ENCODE measurements at places on chromosomes 12 and 14.

- H3K27me3 ChIP-seq = no peaks in the 10 kb centered on the region
- H3K4me1 ChIP-seq = peaks cover 5% of the 10 kb centered on the region
- no peaks in the 10 kb centered on the region for H3K36me3 ChIP-seq
- H3K27ac ChIP-seq = no peak overlapping the region
- no peak for DNase-seq
- no peak overlapping the region for H3K4me3 ChIP-seq
Measured at GRCh38 chr12:9667403-9668160, 1.9 kb upstream of the CLEC2D start.

- no peaks in the 10 kb centered on the region for H3K4me1 ChIP-seq
- no peak overlapping the region for H3K27ac ChIP-seq
- DNase-seq = no peak
- H3K27me3 ChIP-seq = no peaks in the 10 kb centered on the region
- H3K36me3 ChIP-seq = no peaks in the 10 kb centered on the region
Measured at GRCh38 chr14:30982533-30982932, 42.9 kb upstream of the AP4S1 start.

DNA sequence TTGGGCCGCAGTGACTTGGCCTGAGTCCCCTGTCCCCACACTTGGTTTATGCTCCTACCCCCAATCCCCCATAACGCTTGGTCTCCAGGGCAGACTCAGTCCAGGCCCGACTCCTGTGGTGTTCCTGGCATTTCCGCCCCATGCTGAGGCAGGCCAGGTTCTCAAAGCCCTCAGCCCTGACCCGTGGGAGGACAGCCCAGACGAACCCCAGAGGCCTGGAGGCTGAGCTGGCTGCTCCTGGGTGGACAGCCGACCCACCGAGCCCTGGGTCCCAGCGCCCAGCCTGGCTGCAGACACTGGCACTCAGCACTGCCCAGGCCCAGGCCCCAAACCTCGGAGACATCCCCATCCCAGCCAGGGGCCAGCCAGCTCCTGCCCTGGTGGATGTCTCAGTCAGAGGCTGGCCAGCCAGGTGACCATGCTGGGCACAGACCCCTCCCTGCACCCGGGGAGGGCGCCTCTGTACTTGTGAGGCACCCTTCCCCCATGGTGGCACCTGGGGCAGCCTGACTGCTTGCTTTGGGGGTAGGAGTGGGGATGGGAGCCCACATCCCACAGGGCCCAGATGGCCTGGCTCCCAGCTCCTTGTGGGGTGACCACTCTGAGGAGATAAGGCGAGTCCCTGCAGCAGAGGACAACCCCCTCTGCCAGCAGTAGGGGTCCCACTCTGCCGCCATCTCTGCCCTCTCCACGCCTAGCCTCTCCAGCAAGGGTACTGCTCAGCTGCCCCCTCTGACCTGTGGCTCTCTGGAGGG, 1.4 kb downstream of the PLD4 start:
- H3K4me1 ChIP-seq = no peaks in the 10 kb centered on the region
- H3K4me3 ChIP-seq = no peak overlapping the region
- no peak overlapping the region for H3K27ac ChIP-seq
- no peak for DNase-seq
- no peaks in the 10 kb centered on the region for H3K36me3 ChIP-seq

DNA sequence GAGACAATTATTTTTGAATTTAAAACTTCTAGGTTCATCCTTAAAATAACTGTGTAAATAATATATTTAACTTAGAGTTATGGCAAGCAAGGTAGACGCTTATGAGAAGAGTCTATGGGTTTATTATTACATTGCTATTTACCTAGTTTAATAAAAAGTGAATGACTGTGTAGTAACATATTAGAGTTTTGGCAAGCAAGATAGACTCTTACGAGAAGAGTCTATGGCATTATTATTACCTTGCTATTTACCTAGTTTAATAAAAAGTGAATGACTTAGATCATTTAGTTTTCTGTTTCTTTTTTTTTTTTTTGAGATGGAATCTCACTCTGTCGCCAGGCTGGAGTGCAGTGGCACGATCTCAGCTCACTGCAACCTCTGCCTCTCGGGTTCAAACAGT, 3.8 kb downstream of the RNF34 start:
- no peak overlapping the region for H3K4me3 ChIP-seq
- H3K4me1 ChIP-seq = no peaks in the 10 kb centered on the region

- no peaks in the 10 kb centered on the region for H3K36me3 ChIP-seq
- H3K27ac ChIP-seq = no peak overlapping the region
- H3K4me1 ChIP-seq = no peaks in the 10 kb centered on the region
Measured at GRCh38 chr14:53912021-53912420, 44.6 kb downstream of the BMP4 start.

GRCh38 chr12:104577581-104577981, 120.8 kb downstream of the CHST11 start:
- no peaks in the 10 kb centered on the region for H3K36me3 ChIP-seq
- no peak overlapping the region for H3K4me3 ChIP-seq
- H3K27me3 ChIP-seq = no peaks in the 10 kb centered on the region

DNA sequence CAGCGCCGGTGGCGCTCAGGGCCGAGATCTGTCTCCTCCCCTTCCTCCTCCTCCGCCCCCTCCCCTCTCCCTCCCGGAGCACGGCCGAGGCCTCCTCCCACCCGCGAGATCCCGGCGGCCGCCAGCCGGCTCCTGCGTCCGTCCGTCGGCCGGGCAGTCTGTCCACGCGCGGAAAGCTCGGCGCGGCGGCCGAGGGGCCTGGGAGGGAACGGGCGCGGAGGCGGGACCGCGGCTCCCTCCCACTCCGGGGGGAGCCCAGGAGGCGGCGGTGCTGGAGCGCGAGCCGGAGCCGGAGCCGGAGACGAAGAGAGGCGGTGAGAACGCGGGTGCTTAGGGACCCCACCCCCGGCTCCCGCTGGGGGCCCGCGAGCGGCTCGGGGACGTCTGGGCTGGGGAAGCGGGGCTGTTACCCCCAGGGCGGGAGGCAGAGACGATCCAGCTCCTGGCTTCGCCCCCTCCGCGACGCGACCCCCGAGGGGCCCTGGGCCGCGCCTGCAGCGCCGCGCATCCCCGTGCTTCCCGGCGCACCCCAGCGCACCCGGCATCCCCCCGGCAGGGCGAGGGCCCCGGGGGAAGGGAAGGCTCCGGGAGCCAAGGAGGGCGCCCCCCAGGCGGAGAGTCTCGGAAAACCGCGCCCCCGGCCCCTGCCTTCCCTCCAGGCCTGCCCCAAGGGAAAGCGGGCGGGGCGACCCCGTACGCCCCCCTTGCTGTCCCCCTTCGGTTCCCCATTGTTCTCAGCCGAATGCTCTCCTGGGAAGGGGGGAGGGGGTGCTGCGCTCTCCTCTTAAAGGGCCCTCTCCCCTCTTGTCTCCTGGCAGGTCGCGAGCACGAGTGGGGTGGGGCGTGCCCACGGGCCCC, at the start of gene DTX1:
TSS of gene DTX1 (plus strand) at position 100 of the 858 bp plus-strand sequence. CDS start 1,463 bp downstream, outside the sequence.
- H3K27me3 ChIP-seq = peaks cover 45% of the 10 kb centered on the region
- peak within 1 kb of the TSS; percentile 63 for H3K4me3 ChIP-seq
- H3K36me3 ChIP-seq = no peaks in the 10 kb centered on the region
- peaks cover 16% of the 10 kb centered on the region for H3K4me1 ChIP-seq
- H3K27ac ChIP-seq = peak within 1 kb of the TSS; percentile 68

GRCh38 chr12:116201908-116202307, 75.6 kb downstream of the MED13L start:
- H3K27ac ChIP-seq = no peak overlapping the region
- no peak overlapping the region for H3K4me3 ChIP-seq
- H3K36me3 ChIP-seq = no peaks in the 10 kb centered on the region
- no peaks in the 10 kb centered on the region for H3K27me3 ChIP-seq

DNA sequence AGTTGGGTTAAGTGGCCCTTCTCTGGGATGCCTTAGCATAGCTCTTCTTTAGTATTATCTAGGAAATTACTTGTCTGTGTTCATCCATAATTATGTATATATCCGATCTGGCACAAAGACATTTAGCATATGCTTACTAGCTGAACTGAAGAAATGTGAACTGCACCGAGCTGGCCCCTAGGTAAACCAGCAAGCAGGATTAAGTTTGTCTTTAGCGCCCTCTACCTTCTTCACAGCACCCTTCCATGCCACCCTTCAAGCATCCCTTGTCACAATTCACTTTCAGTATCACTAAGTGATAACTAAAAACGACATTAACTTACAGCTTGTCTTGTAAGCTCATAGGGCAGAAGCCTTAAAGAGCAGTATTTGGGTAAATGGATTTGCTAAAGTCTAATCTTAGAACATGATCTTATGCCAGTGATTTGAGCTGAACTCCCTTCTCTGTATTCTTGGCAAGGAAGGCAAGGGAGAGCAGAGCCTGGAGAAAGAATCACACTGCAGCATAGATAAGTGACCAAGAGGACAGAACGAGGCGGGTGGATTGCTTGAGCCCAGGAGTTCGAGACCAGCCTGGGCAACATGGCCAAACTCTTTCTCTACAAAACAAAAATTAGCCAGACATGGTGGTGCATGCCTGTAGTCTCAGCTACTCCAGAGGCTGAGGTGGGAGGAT, 2.6 kb upstream of the HAL start:
- H3K36me3 ChIP-seq = peaks cover 41% of the 10 kb centered on the region
- H3K4me1 ChIP-seq = no peaks in the 10 kb centered on the region
- no peaks in the 10 kb centered on the region for H3K27me3 ChIP-seq
- no peak for DNase-seq
- no peak overlapping the region for H3K4me3 ChIP-seq

GRCh38 chr12:56126732-56127239, 1.3 kb upstream of the ESYT1 start:
- peak overlapping the region; percentile 81 for H3K27ac ChIP-seq
- no peak overlapping the region for H3K4me3 ChIP-seq
- peaks cover 1% of the 10 kb centered on the region for H3K36me3 ChIP-seq
- no peaks in the 10 kb centered on the region for H3K27me3 ChIP-seq

GRCh38 chr14:95651028-95651427, 35.2 kb upstream of the TCL1B start:
- no peak overlapping the region for H3K4me3 ChIP-seq
- H3K36me3 ChIP-seq = no peaks in the 10 kb centered on the region
- no peak for DNase-seq
- no peak overlapping the region for H3K27ac ChIP-seq
- no peaks in the 10 kb centered on the region for H3K4me1 ChIP-seq
- H3K27me3 ChIP-seq = no peaks in the 10 kb centered on the region

- peaks cover 77% of the 10 kb centered on the region for H3K4me1 ChIP-seq
- no peak overlapping the region for H3K4me3 ChIP-seq
- no peaks in the 10 kb centered on the region for H3K27me3 ChIP-seq
- no peaks in the 10 kb centered on the region for H3K36me3 ChIP-seq
Measured at GRCh38 chr14:68246074-68246785, 426.7 kb downstream of the RAD51B start.

- H3K4me1 ChIP-seq = no peaks in the 10 kb centered on the region
- no peaks in the 10 kb centered on the region for H3K27me3 ChIP-seq
- no peak within 1 kb of the TSS for H3K27ac ChIP-seq
- peak; percentile 89 for DNase-seq
- no peaks in the 10 kb centered on the region for H3K36me3 ChIP-seq
- peak within 1 kb of the TSS; percentile 44 for H3K4me3 ChIP-seq
Measured at GRCh38 chr12:75334384-75335030, at the start of gene GLIPR1L1. Gene GLIPR1L1, plus strand, starts transcription at chr12:75334670. Its CDS starts 59 bp downstream, at chr12:75334729.

- no peak overlapping the region for H3K27ac ChIP-seq
- no peaks in the 10 kb centered on the region for H3K4me1 ChIP-seq
- no peaks in the 10 kb centered on the region for H3K36me3 ChIP-seq
Measured at GRCh38 chr12:7832059-7832696, 40.5 kb downstream of the SLC2A14 start.

GRCh38 chr14:81801921-81802320, 268.3 kb upstream of the SEL1L start:
- H3K27ac ChIP-seq = no peak overlapping the region
- H3K4me3 ChIP-seq = no peak overlapping the region
- no peaks in the 10 kb centered on the region for H3K36me3 ChIP-seq
- peak; percentile 6 for DNase-seq
- no peaks in the 10 kb centered on the region for H3K27me3 ChIP-seq

GRCh38 chr14:54177641-54178621, 218.9 kb upstream of the CDKN3 start:
- H3K4me1 ChIP-seq = peaks cover 21% of the 10 kb centered on the region
- H3K27me3 ChIP-seq = no peaks in the 10 kb centered on the region
- H3K4me3 ChIP-seq = no peak overlapping the region
- H3K36me3 ChIP-seq = no peaks in the 10 kb centered on the region
- no peak for DNase-seq

- no peaks in the 10 kb centered on the region for H3K36me3 ChIP-seq
- H3K4me3 ChIP-seq = no peak overlapping the region
- H3K27ac ChIP-seq = no peak overlapping the region
- no peaks in the 10 kb centered on the region for H3K27me3 ChIP-seq
- no peak for DNase-seq
Measured at GRCh38 chr14:89015016-89015415, 190.6 kb downstream of the TTC8 start.

GRCh38 chr14:29755311-29756018, 172.2 kb downstream of the PRKD1 start:
- DNase-seq = no peak
- H3K27me3 ChIP-seq = no peaks in the 10 kb centered on the region
- peaks cover 7% of the 10 kb centered on the region for H3K4me1 ChIP-seq
- no peaks in the 10 kb centered on the region for H3K36me3 ChIP-seq
- no peak overlapping the region for H3K4me3 ChIP-seq
- no peak overlapping the region for H3K27ac ChIP-seq

GRCh38 chr14:73775339-73776193, 61.4 kb upstream of the PNMA1 start:
- no peaks in the 10 kb centered on the region for H3K36me3 ChIP-seq
- peaks cover 38% of the 10 kb centered on the region for H3K4me1 ChIP-seq
- H3K27me3 ChIP-seq = no peaks in the 10 kb centered on the region
- no peak overlapping the region for H3K27ac ChIP-seq

DNA sequence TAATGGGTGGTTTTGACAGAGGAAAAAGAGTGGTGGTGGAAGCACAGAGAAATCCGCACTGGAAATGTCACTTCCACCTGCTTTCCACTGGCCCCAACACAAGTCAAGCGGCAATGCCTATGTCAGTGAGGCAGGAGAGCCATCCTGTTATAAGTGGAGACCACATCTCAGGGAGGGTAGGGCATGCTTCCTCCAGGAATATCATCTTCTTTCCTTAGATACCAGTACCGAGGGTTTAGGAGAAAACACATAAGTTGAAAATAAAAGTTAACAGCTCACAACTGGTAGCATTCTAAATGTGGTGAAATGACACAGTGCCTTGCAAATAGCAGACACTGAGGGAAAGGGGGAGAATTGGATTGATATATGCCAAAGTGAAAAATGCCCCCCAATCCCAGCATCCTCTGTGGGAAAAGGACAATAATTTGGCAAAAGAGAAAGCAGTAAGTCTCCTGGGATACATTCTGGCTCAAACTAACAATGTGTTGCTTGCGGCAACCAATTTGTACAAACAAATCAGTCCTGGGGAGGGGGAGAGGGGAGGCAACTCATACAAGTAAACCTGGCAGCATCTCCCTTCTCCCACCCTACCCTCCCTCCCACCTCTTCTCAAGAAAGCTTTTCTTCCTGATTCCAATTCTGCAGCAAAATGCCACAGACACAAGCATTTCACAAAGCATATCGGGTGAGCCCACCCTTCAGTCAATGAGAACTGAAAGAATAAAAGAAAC, 57.1 kb downstream of the STON2 start:
- H3K4me3 ChIP-seq = no peak overlapping the region
- H3K27ac ChIP-seq = peak overlapping the region; percentile 29
- H3K36me3 ChIP-seq = no peaks in the 10 kb centered on the region
- no peaks in the 10 kb centered on the region for H3K27me3 ChIP-seq
- H3K4me1 ChIP-seq = peaks cover 15% of the 10 kb centered on the region
- no peak for DNase-seq

- H3K4me1 ChIP-seq = no peaks in the 10 kb centered on the region
- H3K27me3 ChIP-seq = no peaks in the 10 kb centered on the region
- no peak overlapping the region for H3K27ac ChIP-seq
- no peak overlapping the region for H3K4me3 ChIP-seq
Measured at GRCh38 chr14:29906256-29906870, 21.3 kb downstream of the PRKD1 start.

All from heart left ventricle (tissue), 16 donors.